SK-N-DZ (cell line): ENCODE measurements at places on chromosomes 5 and 9.

DNA sequence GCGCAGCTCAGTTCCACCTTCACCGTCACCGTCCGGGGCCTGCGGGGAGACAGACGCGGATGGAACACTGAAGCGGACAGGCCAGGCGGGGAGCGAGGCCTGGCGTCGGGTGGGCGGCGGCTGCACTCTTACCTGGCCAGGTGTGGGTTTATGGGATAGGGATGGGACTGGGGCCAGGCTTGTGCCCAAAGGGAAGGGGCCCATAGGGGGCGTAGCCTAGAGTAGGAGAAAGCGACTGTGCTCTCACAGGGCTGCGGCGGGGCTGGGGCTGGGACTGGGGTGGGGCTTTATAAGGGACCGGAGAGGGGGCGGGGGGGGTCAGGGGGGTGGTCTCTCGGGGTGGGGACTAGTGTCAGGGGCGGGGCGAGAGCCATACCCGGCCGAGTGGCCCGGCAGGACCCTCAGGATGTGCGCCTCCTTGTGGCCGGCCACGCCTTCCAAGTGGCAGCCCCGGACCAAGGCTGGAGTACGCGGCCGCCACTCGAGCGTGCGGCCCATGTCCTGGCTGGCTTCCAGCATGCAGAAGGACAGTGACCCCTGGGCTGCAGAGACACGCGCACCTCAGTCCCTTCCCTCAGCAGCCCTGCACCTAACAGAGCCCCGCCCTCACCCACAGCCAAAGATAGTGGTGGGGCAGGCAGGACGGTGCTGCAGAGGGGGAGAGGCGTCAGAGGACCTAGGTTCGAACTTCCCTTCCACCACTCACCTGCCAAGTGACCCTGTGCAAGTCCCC lies 22.8 kb downstream of the FPGS start:
- DNase-seq = peak; percentile 35

DNA sequence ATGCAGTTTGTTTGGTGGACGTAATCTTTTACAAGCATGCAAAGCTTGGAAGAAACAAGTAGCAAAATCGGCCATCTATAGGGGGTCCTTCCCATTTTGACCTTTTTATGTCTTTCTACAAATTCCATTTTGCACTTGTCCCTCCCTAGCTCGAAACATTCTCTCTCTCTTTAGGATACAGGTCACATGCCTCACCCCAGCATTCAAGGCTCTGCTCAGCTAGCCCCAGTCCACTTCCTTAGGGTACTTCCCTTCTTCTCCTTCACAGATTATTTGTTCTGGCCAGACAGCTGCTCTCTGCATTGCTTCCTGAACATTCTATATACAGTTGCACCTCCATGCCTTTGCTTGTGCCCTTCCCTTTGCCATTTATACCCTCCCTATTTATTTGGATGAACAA lies 31.7 kb upstream of the TRIM14 start:
- DNase-seq = no peak

GRCh38 chr9:75851917-75852316 lies 38.6 kb upstream of the PCSK5 start:
- DNase-seq = no peak

DNA sequence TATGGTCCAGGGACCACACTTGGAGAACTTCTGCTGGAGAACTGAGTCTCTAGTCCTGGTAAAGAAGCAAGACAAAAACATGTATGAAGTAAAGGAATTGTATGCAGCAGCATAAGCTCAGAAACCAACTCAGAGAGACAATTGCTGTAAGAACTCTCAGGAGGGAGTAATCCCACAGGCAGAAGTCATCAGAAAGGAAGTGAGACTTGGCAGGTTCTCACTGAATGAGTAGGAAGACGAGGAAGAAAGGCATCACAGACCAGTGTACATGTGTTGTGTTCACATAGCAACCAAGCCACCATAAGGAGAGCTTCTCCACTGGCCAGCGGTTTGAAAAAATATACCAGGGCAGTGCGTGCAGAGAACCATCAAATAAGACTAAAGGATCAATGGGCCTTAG lies 57.9 kb upstream of the FST start:
- no peak for DNase-seq

- no peak for DNase-seq
Observed at GRCh38 chr9:32884482-32884881, 101.1 kb downstream of the TMEM215 start.

DNA sequence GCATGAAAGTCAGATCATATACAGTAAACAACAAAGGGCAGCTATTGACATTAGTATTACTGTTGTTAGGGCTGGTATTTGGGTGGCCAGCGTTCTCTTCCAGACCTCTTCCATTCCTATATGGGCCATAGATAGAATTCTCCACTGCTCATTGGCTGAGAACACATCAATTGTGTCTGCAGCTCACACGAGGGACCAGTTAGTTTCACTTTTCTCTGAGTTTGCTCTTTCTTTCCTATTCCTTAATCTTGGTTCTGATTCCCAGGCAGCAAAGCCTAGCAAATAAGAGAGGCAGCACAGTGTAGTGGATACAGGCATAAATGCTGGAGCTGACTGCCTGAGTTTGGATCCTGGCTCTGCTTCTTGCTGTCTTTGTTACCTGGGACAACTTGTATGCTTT lies 476.4 kb downstream of the SPOCK1 start:
- DNase-seq = no peak

- no peak for DNase-seq
Observed at GRCh38 chr5:16549491-16550206, 67.1 kb downstream of the RETREG1 start.

GRCh38 chr9:84697509-84698114 lies 28.1 kb downstream of the NTRK2 start:
- peak; percentile 19 for DNase-seq

- DNase-seq = no peak
Observed at GRCh38 chr5:9343146-9343850, 202.6 kb downstream of the SEMA5A start.

DNA sequence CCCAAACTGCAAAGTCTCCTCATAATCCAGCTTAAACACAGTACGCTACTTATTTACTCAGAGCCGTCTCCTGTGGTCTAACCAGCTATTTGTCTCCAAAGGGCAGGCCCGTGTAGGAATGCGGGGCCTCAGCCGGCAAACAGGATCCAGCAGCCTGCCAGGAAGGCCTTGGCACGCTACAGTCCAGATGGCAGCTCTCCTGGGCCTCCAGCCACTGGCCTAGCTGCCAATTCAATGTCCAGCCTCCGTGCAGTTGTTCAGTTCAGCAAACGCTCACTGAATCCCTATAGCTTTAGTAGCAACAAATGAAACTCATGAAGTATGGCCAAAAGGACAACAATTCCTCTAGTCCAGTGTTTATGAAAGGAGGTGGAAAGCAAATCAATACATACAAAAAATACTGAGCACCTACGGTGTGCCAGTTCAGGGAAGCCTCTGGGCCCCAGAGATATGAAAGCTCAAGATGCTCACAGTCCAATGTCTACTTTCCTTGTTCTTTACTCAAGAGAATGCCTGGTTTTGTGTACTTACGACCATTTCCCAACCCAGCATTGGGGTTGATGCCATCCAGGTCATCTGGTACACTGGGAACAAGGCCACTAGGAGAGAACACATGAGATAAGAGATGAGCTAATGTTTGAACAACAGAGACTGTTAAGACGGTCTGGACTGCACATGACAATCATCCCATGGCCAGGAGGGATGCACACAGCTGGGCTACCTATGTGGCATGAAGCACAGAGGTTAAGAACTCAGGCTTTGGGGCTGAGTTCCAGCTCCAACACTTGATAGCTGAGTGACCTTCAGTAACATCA lies 8.3 kb downstream of the CDK5RAP2 start:
- no peak for DNase-seq

- DNase-seq = no peak
Observed at GRCh38 chr5:7096294-7096693, 299.6 kb upstream of the ADCY2 start.

DNA sequence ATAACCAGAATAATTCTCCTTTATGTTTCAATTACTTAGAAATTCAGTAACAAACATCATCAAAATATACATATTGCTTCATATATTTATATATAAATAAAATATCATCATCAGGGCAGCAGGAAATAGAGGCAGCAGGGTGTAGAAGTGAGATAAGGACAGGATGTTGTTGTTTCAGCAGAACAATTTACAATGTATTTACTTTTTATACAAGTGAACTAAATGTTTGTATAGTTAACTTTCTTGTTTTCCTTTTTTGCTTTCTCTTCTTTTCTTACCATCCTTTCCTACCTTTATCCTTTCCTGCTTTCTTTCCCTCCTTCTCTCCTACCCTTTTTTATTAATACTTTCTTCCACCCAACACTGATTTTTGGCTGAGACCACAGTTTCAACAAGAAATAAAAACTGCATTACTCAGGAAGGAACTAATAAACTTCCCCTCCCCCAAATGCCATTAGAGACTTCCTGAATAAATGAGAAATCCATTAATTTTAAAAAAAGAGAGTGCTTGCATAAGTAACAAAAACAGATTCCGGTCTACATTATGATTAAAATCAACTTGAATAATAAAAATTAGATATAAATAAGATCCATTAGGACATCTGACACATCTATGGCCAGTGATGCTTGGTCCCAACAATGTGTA lies 159.8 kb upstream of the ACOT12 start:
- no peak for DNase-seq

DNA sequence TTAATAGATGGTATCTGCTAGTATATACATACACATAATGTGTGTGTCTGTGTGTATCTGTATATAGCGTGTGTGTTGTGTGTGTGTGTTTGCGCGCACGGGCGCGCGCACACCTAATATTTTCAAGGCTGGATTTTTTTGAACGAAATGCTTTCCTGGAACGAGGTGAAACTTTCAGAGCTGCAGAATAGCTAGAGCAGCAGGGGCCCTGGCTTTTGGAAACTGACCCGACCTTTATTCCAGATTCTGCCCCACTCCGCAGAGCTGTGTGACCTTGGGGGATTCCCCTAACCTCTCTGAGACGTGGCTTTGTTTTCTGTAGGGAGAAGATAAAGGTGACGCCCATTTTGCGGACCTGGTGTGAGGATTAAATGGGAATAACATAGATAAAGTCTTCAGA lies 757 bp downstream of the FXN start:
- DNase-seq = no peak

DNA sequence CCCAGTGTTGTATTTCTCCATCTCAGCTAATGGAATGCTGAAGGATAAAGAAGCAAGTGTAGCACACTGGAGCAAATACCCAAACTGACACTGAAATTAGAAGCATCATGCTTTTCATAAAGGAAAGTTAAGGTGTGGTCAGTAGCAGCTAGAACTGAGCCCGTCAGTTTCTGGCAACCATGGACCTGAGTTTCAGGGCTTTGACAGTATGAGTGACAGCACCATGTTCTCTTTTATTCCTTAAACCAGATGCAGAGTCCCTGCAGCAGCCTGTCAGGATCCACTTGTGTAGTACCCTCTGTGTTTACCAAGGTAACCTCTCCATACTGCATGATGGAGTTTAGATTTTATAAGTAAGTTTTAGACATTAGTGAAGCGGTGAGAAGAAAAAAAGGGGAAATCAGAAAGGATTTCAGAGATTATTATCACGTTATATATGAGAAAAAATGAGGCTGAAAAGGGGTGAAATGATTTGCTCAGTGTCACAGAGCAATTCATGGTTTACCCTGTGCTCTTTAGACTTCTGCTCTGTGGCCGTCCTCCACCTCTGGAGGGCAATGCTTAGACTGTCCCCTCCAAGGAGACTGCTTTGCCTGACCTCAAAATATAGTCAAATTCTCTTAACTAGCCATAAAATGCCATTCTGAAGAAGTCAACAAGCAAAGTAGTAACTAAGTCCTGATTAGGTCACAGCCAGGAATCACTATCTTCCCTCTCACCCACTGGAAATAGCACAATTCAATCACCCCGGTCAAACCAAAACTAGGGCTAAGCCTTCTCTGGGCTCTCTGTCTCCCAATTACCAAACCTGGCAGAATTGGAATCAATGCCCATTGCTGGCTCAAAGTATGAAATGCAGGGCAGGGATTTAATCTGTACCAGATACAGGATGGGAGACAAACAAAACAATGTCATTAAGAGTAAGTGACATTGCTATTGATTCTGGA lies 10.5 kb upstream of the MYOT start:
- no peak for DNase-seq

GRCh38 chr5:31833710-31834109 lies 194.8 kb downstream of the PDZD2 start:
- no peak for DNase-seq

- DNase-seq = no peak
Observed at GRCh38 chr9:3740690-3741419, 215.1 kb upstream of the RFX3 start.

DNA sequence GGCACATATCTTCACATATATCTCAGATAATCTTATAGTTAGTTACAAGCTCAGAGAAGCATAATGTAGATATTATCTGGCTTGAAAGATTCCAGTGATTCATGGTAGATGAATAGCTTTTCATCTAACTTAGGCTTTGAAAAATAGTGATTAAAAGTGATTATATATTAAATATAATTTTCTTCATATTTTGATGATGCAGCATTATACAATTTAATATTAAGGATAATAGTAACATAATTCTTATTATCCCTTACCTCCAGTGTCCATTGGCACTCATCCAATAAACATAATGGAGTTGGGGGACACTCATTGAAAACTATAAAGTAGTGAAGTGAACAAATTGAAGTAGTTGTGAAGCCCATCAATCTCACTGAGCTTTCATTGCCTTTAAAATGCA lies 35.8 kb downstream of the NMUR2 start:
- no peak for DNase-seq

GRCh38 chr9:87305151-87305550 lies 192.5 kb upstream of the DAPK1 start:
- DNase-seq = no peak

- peak; percentile 40 for DNase-seq
Observed at GRCh38 chr9:12702160-12702758, 9.1 kb downstream of the TYRP1 start.
